ENCODE measurements at places on chromosomes 5 and 9.
A peak's percentile ranks its signal among the peaks of the same experiment; 100 is the strongest.

DNA sequence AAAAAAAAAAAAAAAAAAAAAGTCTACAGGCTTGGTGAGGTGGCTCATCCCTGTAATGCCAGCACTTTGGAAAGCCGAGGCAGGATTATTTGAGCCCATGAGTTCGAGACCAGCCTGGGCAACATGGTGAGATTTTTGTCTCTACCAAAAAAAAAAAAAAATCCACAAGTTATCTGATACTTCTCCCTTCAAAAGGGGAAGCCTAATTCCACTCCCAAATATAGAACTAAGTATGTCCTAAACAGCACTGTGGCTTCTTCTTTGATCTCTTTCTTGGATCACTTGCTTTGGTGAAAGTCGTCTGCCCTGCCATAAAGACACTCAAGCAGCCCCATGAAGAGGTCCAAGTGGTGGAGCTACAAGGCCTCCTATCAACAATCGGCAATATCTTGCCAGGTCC, 18.8 kb upstream of the STING1 start:
- no peak for DNase-seq

DNA sequence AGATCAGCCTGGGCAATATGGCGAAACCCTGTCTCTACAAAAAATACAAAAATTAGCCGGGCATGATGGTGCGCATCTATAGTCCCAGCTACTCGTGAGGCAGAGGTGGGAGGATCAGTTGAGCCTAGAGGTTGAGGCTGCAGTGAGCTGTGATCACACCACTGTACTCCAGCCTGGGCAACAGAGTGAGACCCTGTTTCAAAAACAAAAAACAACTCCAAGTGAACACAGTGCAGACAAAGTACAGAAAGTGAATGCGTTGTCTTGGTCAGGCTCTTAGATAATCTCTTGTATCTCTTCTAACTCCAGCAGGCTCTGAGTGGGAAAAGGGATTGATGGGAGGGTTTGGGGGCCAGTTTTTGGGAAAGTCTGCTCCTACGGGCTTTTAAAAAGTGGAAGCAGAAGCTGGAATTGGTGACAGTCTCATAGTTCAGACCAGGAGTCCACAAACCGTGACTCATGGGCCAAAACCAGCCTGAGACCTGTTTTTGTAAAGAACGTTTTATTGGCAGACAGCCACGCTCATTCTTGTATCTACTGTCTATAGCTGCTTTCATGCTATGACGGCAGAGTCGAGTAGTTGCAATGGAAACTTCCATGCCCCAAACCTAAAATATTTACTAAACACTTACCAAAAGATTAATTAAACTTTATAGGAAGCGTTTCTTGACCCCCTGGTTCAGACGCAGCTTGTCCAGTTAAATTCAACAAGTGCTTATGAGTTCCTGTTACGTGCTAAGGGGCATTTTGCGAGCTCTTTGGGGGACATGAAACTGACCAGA, 32.9 kb downstream of the NDST1 start:
- DNase-seq: peak; percentile 97

- DNase-seq: peak; percentile 37
These were observed 12.7 kb downstream of the ABLIM3 start for GRCh38 chr5:149153751-149154610.

DNA sequence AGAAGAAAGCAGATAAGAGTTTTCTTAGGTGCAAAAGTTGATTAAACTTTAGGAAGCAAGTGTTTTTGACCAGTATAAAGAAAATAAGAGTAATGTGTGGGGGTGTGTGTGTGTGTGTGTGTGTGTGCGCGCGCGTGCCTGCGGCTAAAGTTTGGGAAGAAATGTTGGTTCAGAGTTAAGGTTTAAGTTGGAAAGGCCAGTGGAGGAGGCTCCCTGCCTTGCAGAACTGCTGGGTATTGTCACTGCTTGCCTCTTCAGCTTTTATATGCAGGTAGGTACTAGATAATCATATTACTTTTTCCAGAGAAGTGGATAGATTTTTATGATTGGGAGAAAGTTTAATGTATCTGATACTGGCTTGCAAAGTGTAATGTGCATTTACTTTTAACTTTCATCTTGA, 2.0 kb downstream of the PIK3R1 start:
- DNase-seq: no peak

DNA sequence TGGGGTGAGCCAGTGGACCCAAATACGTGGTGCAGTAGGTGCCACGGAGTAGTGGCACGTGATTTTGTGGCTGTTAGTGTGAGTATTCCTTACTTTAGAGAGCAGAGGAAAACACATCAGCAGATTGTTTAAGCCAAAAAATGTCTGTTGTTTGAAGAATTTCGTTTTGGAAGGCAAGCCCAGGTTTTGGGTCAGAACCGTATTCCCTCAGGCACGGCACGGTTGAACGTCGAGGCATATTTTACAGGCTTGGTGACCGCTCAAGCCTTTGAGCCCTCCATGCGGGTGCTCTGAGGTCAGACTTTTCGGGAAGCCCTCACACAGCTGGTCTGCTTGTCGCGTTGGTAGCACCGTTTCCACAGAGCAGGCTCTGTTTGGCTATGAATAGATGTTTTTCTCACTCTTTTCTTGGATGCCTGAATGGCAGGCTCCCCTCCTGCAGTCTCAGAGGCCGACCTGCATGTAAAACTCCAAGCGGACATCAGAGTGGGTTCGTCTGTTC, 27.2 kb downstream of the NEK6 start:
- no peak for DNase-seq

DNA sequence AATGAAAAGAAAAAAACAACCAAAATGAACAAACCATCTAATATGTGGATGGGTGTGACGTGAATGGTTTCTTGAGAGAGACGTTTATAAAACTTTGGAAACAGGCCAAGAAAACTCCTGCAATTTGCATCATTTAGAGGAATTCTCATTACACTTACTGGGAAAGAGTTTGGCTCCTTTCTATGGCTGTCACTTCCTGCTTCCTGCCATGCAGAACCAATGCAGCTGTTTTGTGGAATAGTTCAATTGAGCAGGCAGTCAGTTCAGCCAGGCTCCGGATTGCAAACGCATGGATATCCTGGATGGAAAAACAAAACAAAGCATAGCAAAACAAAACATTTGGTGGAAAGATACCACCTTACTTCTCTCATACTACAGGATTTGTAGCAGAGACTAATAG, 36.6 kb downstream of the FAM114A2 start:
- no peak for DNase-seq

DNA sequence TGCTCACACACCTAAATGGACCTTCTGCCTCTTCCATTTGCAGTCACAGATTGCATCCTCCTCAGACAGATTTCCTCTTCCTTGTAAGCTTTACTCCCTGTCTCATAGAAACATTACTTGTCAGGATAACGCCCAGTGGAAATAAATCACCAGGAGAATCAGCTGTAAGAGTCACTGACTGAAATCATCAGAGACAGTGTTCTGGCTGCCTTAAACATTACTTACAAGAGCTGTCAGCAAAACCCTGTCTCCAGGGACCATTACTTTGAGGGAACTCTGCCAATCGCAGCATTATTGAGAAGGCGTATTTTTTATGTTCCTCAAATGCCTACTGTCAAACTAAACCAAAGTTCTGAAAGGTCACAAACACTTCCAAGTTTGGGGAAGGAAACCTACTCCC, 5.9 kb downstream of the DPYSL3 start:
- peak; percentile 83 for DNase-seq

DNA sequence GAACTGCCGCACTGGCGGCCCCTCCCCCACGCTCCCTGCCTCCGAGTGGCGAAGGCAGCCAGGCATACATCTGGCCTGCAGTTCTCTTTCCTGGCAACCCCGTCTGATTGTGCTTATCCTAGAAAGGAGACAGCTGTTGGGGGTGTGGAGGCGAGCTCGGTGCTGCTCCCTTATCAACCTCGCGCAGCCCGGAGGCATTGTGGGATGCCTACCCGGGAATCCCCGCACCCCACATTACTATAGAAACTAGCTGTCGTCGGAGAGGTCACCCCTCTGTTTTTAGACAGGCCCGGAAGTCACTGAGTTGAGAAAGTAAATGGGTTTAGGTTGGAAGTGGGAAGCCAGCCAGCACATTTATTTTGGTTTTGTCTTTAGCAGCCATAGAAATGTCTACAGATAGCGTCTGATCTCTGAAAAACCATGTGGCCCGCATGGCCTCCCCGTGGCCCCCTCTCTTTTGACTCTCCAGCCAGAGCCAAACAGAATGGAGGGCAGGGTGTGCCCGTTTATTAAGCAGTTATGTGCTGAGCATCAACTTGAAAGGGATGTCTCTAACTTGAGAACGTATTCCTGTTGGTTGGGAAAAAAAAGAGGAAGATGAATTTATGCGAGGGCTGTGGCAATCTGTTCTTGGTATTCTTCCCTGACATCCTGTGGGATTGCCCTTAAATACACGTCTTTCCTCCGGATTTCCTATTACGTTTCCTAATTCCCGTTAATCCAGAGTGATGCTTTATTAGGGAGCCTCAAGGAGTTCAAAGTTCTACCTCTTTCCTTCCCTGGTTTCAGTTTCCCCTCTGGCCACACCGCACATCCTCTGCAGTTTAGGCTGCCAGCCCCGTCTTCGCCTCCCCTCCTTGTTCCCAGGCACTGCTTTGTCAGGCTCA, 3.9 kb downstream of the STC2 start:
- peak; percentile 72 for DNase-seq

- peak; percentile 80 for DNase-seq
These were observed 655 bp upstream of the RAI14 start for GRCh38 chr5:34655354-34655991.

GRCh38 chr9:24035816-24036215, 209.8 kb upstream of the ELAVL2 start:
- DNase-seq: no peak

DNA sequence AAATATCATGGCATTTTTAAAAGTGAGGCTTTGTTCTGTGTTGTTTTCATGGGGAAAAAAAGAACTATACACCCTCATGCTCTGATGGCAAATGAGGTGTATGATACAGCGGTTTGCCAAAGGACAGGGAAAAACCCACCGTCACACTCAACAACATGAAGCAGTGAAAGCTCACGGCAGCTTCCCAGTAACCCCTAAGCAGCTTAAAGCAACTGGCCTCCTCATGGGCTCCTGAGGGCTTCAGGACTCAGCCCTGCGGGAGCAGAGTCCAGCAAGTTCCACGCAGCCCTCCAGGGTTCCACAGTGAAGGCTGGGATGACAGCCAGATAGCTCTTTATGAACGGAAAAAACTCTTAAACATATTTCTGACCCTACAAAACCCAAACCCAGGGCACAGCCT, 12.9 kb downstream of the BARHL1 start:
- DNase-seq: no peak

- DNase-seq: peak; percentile 9
These were observed 539.4 kb upstream of the DMAC1 start for GRCh38 chr9:8338767-8339510.

DNA sequence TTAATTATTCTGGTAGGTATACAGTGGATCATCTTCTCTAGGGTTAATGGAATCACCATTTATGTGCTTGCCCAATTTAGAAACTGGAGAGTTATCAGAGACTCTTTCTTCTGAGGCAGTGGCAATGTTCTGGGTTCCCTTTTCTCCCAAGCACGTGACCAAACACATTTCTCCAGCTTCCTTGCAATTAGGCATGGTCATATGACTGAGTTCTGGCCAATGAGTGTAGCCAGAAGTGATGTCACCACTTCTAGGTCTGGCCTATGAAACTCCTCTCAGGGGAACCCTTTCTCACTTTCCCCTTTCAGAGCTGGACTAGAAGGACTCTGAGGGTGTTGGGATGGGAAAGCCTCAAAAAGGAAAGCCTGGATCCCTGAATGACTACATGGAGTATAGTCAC, 172.0 kb downstream of the NSG2 start:
- no peak for DNase-seq

DNA sequence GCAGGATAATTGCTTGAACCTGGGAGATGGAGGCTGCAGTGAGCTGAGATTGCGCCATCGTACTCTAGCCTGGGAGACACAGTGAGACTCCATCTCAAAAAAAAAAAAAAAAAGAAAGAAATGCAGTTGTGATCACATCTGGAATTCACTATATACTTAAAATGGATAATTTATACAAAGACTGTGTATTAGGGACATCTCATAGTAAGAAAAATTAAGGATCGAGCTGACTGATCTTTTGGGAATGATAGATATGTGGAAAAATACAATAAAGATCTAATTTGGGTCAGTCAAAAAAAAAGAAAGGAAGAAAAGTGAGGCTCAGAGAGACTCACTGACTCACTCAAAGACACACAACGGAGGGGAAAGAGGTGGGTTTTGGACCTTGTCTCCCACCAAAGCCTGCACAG, 73.2 kb upstream of the STXBP1 start:
- DNase-seq: peak; percentile 90

DNA sequence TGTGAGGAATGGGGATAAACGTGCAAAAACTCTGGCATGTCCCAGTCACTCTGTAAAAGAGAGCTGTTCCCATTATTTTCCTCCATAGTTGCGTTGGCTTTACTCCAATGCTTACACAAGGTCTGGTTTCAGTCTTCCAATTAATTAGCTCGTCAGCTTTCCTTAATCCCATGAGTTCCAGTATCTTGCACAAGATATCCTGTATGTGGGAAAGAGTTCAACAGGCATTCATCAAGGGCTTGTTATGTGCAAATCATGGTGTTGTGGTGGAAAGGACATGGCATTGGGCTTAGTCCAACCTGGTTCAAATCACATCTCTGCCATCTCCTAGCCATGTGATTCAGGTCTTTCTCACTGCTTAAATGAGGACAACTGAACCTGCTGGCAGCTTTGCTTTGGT, 77.5 kb upstream of the PANK3 start:
- peak; percentile 20 for DNase-seq

DNA sequence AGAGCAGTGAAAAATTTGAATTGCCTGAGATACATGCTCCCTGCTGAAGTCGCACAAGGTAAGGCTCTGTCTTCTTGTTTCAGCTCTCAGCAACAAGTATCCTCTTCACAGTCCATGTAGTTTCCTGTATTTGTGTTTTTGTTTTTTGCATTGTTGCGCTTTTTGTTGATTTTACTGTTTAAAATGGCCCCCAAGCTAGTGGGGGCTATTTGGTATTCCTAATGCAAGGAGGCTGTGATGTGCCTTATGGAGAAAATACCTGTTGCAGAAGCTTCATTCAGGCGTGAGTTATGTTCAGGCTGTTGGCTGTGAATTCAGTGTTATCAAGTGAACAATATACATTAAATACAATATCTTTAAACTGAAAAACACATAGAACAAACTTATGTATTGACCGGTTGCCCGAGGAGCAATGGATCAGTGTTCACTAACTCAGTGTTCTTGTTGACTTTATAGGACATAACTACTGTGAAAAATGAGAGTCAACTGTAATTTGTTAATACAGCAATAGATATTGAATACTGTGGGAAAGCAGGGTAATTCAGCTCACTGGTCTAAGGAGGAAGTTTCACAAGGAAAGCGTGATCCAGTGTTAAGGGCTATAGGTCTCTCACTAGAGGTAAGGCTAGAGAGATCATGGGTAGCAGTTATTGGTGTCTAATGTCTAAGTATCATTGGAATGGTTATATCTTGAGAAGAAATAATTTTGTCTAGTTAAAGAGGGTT, 150.5 kb downstream of the GCNT1 start:
- DNase-seq: no peak

- no peak for DNase-seq
These were observed 39.2 kb upstream of the NRARP start for GRCh38 chr9:137341227-137341626.

- peak; percentile 1 for DNase-seq
These were observed 845.2 kb upstream of the CDH10 start for GRCh38 chr5:25489834-25490538.

- peak; percentile 94 for DNase-seq
These were observed 1255.2 kb downstream of the EFNA5 start for GRCh38 chr5:106415541-106415940.

Measured in fibroblast of skin of back (primary cell).